NCI-H1105 treated with DMSO at 0.1 percent for 48 hours (cell line): ENCODE measurements at places on chromosomes 3 and 15.
A peak's percentile ranks its signal among the peaks of the same experiment; 100 is the strongest.

- no peak for DNase-seq
Observed at GRCh38 chr3:100978011-100978659, 15.1 kb downstream of the ABI3BP start.

- no peak for DNase-seq
Observed at GRCh38 chr15:59178151-59178695, 28.4 kb upstream of the LDHAL6B start.

DNA sequence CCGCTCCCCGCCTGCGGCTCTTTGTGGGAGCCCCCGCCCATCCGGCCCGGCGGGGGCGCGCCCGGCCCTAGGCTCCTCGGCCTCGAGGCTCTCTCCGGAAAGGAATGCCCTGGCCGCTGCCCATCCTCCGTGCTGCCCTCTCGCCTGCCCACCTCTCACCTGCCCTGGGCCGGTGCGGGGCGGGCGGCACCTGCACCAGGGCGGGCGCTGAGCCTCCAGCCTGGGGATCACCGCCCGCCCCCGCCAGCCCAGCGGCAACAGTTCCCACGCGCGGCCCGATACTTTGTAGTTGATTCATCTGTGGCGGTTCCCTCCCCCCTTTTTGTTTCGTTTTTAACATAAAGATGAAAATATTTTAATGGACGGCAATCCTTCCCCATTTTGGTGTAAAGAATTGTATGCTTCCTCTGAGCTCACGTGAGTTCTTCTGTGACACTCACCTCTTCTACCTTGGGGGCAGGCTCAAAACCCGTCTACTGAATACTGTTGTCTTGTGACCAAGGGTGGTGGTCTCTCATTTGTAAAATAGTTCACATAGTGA, 1.9 kb downstream of the KLF13 start:
- no peak for DNase-seq

- peak; percentile 58 for DNase-seq
Observed at GRCh38 chr15:75640483-75641178, 607 bp upstream of the IMP3 start.

DNA sequence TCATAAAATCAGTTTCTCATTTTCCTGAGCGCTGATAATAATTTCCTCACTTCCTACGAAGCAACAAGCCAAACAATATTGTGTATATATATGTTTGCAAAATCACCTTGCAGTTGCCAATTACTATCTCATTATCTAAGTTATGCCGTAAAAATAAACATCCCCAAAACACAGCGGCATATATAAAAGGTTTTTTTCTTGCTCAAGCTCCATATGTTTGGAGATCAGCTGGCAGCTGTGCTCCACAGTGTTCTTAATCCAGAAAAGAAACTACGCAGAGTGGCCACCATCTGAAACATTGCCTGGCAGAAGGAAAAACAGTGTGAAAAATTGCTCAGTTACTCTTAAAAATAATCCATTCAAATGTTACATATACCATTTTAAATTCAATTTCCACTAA, 951.4 kb downstream of the PLOD2 start:
- no peak for DNase-seq

DNA sequence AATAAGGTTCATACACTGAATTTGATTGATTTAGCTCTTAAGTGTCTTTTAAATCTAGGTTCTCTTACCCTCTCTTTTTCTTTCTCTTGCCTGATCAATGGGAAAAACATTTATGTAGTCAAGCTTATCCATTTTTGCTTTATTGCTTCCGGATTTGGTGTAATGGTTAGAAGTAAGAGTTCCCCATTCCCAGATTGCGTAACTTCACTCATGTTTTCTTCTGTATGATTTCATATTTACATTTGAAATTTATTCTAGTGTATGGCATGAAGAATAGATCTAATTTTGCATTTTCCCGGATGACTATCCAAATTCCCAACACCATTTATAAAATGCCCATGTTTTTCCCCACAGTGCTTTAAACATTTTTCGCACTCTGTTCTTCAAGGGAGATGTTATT, 27.9 kb upstream of the SV2B start:
- DNase-seq: no peak

GRCh38 chr3:156643729-156644389, 30.5 kb upstream of the TIPARP start:
- no peak for DNase-seq

- no peak for DNase-seq
Observed at GRCh38 chr3:125965505-125965904, 3.5 kb upstream of the ROPN1B start.

- no peak for DNase-seq
Observed at GRCh38 chr3:192940129-192940528, 22.5 kb upstream of the MB21D2 start.

GRCh38 chr3:78519281-78519680, 1248.5 kb downstream of the ROBO1 start:
- no peak for DNase-seq

- DNase-seq: no peak
Observed at GRCh38 chr3:77648664-77649063, 608.8 kb downstream of the ROBO2 start.

- no peak for DNase-seq
Observed at GRCh38 chr3:159848348-159849118, 140.1 kb upstream of the IL12A start.

DNA sequence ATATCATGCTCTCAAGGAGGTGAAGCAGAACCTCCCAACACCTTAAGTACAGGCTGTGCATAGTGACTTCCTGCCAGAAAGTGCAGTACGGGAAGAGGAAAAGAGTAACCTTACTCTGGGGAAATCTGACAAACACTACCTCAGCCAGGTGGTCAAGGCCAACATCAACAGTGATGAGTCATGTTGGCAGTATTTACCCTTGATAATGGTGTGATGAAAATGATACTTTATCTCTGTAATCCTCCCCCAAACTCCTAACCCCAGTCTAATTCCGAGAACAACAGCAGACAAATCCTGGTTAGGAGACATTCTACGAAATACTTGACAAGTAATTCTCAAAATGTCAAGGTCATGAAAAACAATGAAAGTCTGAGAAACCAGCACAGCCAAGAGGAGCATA, 26.5 kb downstream of the ANKDD1A start:
- DNase-seq: no peak

DNA sequence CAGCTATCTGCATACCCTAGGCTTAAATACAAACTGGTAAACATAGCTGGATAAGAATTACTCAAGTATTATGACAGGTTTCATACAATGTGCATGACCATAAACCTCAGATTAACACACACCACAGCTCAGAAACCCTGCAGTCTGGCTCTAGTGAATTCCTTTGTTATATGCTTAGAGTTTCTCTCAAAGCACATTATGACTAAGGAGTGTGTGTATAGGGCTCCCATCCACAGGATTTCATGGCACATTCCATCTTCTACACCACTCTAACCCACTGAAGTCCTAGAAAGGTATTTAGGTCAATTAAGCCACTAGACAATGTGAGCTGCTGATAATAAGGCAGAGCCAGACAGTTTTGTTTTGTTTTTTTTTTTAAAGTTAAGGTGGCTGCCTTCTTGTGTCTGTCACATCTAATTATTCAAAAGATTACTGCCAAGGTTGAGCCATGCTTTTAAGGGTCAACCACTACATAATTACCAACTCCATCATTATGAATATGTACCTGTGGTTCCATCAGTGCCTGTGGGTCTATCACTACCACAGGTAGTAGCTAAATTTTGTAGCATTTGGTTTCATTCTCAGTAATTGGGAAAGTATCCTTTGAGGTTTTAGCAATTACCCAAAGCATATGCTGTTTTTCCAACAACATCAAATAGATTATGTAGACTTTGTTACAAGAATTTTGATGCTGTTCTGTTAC, 107.0 kb downstream of the ALCAM start:
- DNase-seq: no peak

GRCh38 chr3:50276762-50277101, 2.2 kb upstream of the LSMEM2 start:
- DNase-seq: no peak

DNA sequence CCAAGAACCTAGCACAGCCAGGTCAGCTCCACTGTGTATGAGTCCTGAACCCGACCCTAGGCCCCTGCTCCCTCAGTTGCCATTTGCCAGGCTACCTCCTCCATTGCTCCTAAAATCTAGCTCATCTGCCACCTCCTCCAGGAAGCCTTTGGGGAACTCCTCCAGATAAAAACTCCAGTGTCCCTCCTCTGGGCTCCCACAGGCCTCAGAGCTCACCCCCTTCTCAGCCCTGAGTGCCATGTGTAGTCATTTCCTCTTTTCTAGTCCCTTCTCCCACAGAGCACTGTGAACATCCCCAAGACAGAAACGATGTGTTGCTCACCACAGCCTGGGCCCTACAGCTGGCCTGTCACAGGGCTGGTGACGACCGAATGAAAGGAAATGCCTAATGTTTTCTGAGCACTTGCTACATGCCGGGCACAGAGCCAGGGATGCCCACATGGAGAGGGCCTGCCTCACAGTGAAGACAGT, 61.0 kb downstream of the IQSEC1 start:
- no peak for DNase-seq

DNA sequence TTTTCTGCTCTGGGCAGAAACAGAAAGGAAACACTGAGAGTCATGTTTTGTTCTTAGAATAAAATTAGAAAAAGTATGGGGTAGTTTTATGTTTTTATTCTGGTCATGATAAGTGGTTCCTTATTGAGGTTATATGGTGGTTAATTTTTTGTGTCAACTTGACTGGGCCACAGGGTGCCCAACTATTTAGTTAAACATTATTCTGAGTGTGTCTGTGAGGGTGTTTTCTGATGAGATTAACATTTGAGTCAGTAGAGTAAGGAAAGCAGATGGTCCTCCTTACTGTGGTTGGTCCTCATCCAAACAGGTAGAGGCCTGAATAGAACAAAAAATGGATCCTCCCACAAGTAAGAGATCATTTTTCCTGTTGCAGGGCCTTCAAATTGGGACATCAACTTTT, 98.9 kb downstream of the C3orf38 start:
- no peak for DNase-seq

GRCh38 chr3:141129049-141129448, 77.9 kb downstream of the SPSB4 start:
- no peak for DNase-seq

GRCh38 chr15:27866505-27867165, 232.5 kb downstream of the OCA2 start:
- DNase-seq: no peak

DNA sequence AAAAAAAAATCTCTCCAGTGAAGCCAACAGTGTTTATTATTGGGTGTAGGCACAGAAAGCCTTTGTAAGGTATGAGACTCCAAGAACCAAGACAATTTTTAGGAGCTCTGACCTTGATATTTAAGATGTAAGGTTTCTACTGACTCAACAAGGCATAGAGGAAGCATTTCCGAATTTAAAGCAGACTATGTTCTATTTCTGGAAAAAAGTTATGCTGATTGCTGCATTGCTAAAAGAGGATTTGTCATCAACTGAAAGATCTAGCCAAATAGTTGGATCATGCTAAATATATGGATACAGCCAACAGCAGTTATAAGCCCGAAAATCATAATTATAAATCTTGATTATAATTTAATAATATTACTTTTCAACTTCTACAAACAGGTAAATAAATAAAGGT, 53.3 kb upstream of the MELTF start:
- no peak for DNase-seq

DNA sequence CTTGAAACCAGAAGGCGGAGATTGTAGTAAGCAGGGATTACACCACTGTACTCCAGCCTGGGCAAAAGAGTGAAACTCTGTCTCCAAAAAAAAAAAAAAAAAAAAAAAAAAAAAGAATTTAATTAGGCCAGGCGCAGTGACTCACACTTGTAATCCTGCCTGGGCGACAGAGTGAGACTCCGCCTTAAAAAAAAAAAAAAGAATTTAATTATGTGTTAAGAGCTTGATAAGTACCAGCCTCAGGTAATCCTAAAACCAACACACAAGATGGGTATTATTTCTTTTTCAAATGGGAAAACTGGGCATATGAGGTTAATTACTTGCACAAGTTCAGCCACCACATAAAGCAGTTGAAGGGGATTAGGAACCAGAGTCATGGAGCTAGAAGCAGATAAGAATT, 49.0 kb downstream of the PBRM1 start:
- DNase-seq: peak; percentile 17

- DNase-seq: no peak
Observed at GRCh38 chr3:64878362-64878761, 190.6 kb upstream of the ADAMTS9 start.

DNA sequence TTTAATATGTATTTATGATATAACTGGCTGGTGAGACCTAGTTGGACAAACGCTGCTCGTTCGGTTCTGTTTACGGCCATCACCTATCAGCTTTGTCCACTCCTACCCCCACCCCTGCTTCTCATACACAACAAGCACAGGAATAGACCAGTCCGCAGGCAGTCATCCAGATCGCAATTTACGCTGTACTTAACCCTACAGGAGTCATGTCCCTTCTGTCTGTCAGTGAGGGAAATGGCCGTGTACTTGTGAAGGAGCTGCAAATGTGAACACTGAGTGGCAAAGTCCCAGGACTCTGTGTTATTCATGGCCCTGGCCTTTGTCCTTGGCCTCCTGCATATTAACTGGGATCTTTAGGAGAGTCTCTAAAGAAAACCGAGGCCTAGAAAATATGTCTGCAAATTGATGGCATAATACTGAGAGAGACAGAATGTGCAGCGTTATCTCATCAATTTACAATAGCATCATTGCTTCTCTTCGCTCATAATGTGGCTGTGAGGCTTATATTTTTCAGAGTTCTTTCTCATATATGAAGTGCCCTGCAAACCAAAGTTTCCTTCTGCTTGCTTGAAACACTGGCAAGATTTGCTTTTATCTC, 7.2 kb upstream of the ABHD10 start:
- DNase-seq: no peak

- no peak for DNase-seq
Observed at GRCh38 chr3:66673293-66673692, 172.5 kb upstream of the LRIG1 start.

- DNase-seq: peak; percentile 99
Observed at GRCh38 chr15:70062321-70062956, 35.3 kb downstream of the TLE3 start.

- DNase-seq: no peak
Observed at GRCh38 chr15:63308947-63309346, 31.5 kb downstream of the APH1B start.

DNA sequence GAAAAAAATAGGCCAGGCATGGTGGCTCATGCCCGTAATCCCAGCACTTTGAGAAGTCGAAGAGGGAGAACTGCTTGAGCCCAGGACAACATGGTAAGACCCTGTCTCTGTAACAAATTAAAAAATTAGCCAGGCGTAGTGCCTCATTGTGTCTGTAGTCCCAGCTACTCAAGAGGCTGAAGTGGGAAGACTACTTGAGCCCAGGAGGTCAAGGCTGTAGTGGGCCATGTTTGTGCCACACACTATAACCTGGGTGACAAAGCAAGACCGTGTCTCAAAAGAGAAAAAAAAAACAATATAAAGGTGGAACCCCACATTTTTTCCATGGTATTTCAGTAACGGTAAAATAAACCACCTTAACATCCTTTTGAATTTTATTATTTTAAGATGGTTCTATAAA, 69.9 kb downstream of the DENND4A start:
- DNase-seq: no peak

GRCh38 chr3:171192176-171192854, 165.8 kb upstream of the SLC2A2 start:
- DNase-seq: no peak

GRCh38 chr3:126466886-126467610, 8.6 kb downstream of the ZXDC start:
- DNase-seq: no peak

GRCh38 chr3:183697123-183697609, 431 bp upstream of the YEATS2 start:
- DNase-seq: no peak

GRCh38 chr3:11629716-11630115, 14.0 kb downstream of the VGLL4 start:
- no peak for DNase-seq
